Cerebellar nuclear complex (tissue), 1 donor: ENCODE measurements at places on chromosomes 7 and 10.

- no peak for DNase-seq
Observed at GRCh38 chr10:116785282-116785681, 42.9 kb upstream of the HSPA12A start.

GRCh38 chr10:33947544-33947943, 613.1 kb upstream of the NRP1 start:
- no peak for DNase-seq

- no peak for DNase-seq
Observed at GRCh38 chr7:29877196-29877595, 70.9 kb downstream of the WIPF3 start.

DNA sequence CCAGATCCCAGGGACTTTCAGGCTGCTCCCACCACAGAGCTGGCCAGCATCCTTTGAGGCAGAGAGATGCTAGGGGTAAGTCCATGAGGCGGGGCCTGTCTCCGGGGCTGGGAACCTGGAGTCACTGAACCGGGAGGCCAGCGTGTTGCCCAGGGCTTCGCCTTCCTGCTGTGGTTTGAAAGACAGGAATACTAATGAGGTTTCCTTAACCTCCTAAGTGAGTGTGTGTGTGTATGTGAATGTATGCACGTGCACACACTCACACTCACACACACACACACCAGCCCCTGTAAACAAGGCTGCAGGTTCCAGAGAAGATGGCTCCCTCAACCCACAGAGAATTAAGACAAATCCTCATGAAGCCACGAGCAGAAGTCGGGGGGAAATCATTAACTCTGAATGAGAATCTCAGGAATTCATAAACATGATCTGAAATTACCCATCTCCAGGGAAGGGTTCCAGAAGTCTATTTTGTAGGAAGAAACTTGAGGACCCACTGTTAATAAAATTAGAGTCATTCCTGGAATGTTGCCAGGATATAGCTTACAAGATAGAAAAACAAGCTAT, 20.3 kb upstream of the PFKP start:
- DNase-seq: no peak

DNA sequence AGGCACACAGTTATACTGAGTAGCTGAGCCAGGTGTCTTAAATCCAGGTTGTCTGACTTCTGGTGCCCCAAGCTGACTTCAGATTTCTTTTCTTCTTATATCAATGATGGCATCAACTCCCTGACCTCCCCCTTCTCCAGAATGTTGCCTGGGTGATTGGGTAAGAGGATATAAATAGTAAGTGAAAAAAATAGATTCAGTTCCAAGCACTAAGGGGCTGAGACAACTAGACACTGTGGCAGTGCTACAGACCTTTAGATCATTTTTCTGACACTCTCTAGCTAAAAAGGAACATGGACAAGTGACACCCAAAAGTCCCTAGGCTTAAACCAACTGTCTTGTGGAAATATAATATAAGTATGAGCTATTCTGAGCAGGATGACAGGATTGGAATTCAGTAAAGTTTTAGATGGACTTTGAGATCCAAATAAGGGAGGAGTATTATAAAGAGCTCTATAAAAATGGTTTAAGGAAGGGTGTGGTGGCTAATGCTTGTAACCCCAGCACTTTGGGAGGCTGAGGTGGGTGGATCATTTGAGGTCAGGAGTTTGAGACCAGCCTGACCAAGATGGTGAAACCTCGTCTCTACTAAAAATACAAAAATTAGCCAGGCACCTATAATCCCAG, 589.1 kb upstream of the GALNT17 start:
- DNase-seq: no peak

- DNase-seq: no peak
Observed at GRCh38 chr10:36736311-36736710, 389.1 kb upstream of the ANKRD30A start.

DNA sequence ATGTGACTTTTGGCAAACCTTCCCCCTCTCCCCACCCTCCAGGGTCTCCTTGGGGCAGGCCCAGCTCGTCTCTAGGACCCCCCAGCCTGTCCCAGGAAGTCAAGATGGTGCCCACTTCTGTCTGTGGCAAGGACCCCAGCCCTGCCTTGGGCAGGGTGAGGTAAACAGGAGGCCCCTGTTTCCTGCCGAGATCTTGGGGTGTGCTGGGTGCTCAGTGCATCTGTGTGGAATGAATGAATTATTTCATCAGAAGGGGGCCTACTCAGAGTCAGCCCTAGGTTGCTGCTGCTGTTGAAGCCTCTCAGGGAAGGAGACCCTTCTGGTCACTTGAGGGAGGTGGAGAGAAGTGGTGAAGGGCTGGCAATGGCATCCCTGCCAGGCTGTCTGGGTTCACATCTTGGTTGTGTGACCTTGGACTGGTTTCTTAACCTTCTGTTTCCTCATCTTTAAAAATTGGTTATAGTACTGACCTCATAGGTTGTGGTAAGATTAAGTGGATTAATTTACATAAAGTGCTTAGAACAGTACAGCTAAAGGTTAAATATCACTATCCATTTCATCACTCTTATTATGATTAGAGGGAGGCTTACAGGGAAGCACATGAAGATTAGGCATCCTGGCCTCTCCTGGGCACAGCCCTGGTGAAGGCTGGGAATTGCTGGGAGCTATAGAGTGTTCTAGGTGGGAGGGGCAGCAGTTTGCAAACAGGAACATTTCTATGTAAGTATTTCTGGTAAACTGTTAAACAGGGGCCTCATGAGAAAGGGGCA, 67.7 kb downstream of the ZMIZ1 start:
- no peak for DNase-seq
